Mesenteric fat pad (tissue), 1 donor: ENCODE measurements at places on chromosomes 5 and 9.

- peak; percentile 75 for DNase-seq
These were observed 22.4 kb upstream of the FCN2 start for GRCh38 chr9:134858051-134858841.

GRCh38 chr5:124651663-124652513 is 94.6 kb downstream of the ZNF608 start:
- DNase-seq, result peak; percentile 93

- DNase-seq, result no peak
These were observed 43.3 kb downstream of the DOCK8 start for GRCh38 chr9:257957-258356.

- no peak for DNase-seq
These were observed 26.4 kb upstream of the CMYA5 start for GRCh38 chr5:79663212-79663611.

- no peak for DNase-seq
These were observed 35.5 kb downstream of the GCNT4 start for GRCh38 chr5:75016896-75017295.

DNA sequence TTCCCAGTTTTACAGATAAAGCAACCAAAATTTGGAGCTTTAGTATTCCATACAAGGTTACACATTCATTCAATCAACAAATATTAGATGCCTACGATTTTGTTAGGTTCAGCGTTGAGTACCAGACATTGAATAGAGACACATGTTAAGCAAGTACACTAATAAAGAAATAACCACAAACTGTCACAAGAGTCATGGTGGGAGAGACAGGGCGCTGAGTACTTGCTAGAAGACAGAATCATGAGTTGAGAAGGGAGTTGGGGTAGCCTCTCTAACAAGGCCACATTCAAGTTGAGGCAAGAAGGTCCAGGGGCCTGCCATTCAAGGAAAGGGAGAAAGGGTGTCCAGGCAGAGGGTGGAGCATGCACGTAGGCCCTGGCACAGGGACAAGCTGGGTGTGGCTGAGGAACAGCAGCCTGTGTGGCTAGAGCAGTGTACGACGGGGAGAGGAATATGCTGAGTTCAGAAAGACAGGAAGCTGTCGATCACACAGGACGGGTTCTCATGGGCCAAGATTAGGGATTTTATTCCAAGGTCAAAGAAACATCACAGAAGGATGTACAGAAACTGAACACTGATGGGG is 17.0 kb downstream of the CDK5RAP2 start:
- DNase-seq, result no peak

DNA sequence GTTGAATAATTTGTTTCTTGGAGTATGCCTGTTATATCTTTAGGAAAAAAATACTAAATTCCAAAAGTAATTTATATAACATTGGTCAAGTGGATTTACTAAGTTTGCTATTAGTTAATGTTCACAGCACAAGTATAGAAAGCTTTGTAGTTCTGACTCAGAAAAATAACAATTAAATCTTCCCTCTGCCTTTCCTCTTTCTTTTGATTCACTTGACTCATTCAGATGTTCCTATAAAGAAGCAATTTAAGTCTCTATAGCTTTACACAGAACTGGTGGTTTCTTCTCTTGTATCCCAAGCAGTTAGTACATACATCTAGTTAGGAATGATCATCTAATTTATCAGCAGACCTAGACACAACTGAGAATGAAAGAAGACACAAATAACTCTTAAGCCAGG is 4.5 kb upstream of the CDC42SE2 start:
- no peak for DNase-seq

DNA sequence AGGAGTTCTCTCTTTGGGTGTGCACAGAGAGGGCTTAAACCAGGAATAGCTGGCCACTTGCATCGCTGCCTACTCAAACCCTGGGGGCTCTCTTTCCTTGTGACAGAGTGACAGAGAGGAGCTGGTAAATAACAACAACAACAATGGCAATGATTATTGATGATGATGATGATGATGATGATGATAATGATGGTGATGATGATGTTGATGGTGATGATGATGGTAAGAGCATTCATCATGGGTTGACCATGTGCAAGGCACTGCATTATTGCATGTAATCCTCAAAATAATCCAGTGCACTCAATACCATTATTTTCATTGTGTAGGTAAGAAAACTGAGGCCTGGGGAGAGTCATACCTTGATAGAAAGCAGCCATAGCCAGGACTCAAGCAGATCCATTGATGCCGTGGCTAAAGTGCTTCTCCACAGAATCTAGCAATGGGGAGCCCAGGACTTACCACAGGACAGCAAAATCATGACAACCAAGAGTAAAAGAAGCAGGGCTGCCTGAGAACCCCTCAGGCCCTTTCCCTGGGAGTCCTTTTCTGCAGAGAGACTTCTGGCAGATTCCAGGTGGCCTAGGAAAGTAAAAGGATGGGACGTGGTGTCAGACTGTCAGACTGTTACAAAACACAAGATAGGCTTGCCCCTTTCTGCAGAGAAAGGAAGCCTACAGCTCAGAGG is 4.8 kb downstream of the FOXI1 start:
- DNase-seq, result no peak

DNA sequence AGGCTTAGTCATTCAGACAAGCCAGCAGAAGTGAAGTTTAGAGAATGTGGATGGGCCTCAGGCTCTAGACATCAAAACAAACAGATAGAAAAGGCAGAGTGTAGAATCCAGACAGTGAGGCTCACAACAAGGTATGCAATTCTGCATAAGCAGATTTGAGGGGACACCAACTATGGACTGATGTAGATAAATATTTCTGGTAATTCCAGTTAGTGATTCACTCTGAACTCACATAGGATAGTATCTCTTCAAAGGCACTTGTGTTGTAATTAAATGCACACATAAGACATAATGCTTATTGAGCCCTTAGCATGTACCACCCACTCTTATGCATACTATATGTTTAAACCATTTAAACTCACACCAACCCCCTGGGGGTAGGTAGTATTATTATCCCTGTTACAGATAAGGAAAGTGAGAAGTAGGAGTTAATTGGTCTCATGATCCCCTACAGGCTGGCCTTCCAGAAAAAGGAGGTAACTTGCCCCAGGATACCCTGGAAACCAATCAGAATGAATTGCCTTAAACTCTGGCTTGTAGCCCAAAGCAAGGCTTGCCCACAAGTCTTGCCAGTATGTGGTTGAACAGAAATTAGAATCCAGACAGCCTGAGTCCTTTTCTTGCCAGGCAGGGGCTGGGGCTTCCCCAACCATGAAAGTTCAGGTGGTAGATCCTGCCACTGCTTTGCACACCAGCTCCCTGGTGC is 39.5 kb upstream of the HSPB3 start:
- no peak for DNase-seq

- DNase-seq, result no peak
These were observed 48.5 kb downstream of the PLGRKT start for GRCh38 chr9:5389109-5389732.

DNA sequence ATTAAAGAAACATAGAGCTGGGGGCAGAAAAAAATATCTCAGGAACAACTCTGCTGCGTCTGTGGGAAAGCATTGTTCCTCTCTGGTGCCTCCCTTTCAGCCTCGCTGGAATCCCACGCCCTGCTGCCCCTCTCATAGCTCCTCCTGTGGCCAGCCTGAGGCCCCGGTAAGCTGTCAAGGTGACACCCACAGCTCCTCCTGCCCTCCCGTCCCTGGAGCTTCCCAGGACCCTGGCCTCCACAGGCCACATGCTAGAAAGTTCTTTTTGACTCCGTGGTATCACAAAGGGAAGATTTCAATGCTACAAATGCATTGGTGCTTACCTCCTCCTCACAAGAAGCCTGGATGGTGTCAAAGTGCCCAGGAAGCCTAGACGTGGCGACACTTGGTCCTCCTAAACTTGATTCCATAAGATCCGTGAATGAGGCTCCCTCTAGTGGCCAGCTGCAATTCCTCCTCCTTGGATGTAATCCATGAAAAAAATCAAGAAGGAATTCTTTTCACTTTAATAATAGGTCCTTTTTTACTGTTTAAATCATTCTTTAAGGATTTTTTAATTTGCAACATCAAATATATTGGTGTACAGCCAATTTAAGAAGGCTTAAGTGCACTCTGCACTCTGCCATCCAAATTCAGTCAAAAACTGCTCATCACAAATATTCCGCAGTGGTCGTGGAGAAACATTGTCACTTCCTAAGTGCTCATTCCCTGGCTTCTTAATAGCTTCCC is 104.9 kb downstream of the CFAP90 start:
- DNase-seq, result no peak
